ENCODE measurements at places on chromosomes 1 and 21.

DNA sequence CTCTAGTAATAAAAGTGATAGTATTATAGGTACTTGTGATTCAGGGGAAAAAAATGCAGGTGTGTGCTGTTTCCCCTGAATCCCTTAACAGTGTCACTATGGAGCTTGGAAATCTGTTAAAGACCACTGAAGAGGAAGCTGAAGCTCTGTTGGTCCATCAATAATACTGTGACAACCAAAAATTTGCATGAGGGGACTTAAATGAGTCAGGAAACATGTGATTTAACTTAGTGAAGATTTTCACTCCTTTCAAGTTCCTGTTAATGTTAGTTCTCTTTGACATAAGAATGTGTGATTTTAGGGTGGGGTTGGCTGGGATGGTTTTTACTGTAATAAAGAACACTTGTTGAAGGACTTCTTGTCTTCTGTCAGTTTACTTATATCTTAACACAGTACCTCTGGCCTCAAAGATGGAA lies 32.0 kb downstream of the VANGL2 start:
- no peak for DNase-seq

GRCh38 chr1:222346955-222347354 lies 200.9 kb downstream of the HHIPL2 start:
- DNase-seq = no peak

- DNase-seq = no peak
Measured at GRCh38 chr21:31509194-31510017, 150.1 kb upstream of the SOD1 start.

- DNase-seq = no peak
Measured at GRCh38 chr1:94543001-94543400, 1.4 kb upstream of the F3 start.

DNA sequence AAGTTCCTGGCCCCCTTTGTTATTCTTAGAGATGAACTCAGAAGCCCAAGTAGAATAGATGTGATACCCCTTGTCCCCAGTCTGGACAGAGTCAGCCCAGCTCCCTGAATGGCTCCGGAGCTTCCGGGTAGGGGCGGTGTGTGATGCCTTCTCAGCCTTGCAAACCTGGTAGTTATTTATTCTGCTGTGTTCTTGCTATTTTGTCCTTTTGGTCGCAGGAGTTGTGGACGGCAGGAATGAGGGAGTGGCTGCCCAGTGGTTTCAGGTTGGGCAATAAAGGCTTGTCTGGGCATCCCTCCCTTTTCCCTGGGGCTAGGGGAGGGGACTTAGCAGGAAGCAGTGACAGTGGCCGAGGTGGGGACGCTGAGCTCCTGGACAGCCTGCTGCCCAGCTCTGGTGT lies 2.8 kb downstream of the PTPRU start:
- DNase-seq = no peak

- no peak for DNase-seq
Measured at GRCh38 chr1:175673371-175674150, 69.8 kb downstream of the TNR start.

DNA sequence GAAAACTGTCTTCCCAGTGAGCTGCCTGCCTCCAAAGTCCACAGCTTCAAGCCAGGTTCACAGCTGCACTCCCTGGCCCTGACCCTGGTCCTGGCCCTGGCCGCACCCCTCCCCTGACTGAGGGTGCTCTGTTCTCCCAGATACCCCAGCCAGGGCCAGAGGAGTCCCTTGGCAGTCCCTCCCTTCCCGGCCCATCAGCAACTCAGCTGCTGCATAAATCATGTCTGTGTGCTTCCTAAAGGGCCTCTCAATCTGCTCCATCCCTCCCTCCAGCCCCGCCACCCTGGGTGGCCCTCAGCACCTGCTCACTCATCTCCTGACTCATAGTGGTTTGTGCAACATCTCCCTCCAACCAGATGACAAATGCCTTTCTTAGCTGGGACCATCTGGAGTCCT lies 24.8 kb upstream of the C1orf174 start:
- no peak for DNase-seq

DNA sequence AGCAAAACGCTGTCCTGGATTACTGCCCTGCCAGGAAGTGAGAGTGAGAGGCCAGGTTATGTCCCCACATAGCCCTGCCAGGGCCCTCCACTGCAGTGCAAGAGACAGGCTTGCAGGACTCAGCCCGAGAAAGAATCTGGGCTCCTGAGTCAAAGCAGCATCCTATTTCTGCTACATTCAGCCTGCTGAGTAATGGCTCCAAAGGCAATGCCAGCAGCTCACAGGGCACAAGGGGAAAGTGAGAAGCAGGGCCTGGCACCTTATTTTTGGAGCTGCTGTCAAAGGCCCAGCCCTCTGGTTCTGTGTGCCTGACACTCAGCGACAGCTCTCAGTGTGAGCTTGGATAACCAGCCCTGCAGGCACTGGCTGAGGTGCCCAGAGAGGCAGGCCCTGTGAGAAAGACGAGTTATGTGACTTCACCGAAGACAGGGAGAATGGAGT lies 83.9 kb downstream of the DTL start:
- DNase-seq = no peak

GRCh38 chr21:44390886-44391285 lies 37.5 kb downstream of the TRPM2 start:
- no peak for DNase-seq

- no peak for DNase-seq
Measured at GRCh38 chr1:28144203-28145135, 32.0 kb downstream of the PTAFR start.

DNA sequence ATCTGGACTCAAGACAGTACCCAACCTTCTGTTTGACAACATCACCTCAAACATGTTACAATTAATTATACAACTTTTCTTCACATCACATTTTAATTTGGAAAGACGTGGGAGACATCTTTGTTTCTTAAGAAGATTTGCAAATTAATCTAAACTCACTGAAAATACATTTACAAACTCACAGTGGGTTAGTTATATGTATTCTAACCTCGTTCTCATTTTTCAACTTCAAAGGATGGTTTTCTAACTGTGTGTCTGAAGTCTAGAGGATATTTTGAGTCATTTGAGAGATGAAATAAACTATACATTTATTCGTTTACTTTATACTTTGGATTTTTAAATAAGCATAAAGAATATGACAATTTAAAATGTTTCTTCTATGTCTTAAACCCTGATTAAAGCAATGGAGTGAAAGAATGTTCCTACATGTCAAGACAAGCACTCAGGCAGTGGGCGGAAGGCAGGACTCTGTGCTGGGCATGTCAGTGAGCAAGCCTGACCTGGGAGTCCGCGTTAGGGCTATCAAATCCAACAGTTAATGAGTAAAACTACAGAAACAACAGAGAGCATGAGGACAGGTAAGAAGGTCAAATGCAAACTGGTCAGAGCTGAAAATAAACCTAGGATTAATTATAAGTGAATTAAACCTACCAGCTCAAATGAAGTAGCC lies 76.5 kb upstream of the CTTNBP2NL start:
- no peak for DNase-seq

DNA sequence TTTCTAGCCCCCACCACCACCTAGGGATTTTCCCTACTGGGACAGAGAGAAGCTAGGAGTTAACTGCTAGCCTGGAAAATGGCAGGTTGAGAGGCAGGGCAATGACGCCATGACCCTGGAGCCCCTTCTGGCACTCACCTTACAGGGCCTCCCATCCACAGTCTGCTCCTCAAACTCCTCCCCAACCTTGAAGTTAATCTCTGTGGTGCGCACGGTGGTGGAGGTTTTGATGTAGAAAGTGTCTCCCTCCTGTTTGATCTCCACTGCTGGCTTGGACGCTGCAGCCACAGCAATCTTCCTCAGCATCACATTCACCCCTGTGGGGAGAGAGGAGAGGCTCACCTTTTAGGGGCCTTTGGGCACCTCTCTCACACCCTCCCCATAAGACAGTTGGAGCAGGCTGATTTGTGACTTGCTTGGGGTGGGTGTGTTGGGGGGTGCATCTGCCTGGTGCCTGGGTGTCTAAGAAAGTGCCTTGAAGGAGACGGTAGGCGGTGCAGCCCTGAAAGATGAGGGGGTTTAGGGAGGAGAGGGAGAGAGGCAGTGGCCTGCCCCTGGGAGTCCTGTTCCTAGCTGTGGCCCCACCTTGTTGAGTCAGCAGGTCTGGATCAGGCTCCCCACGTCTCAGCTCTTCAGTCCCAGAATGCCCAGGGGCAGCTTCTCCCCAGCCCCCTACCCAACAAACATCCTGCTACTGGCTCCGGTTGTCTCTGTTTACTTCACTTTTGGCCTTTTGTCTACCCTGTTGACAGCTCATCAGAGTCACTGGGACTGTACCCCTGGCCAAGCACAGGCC lies 4.4 kb downstream of the CRABP2 start:
- DNase-seq = no peak

DNA sequence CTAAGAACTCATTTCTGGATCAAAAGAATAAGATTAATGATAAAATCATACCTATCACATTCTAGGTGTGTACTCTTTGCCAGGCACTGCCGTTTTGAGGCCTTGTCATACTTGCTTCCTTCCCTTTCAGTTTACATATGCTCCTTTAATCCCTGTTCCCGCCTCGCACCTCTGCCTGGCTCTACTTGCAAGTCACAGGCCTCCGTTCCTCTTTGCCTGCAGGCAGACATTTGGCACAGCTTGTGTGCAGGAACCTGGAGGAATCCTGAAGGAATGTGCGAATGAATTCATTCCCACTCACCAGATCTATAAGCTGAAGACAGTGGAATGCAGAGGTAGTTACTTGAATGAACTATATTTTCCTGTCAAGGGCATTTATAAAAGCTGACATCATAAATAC lies 13.8 kb downstream of the WLS start:
- DNase-seq = no peak

GRCh38 chr1:179785031-179785431 lies 41.9 kb downstream of the FAM163A start:
- no peak for DNase-seq

Measured in NCI-H526 (cell line).